ENCODE measurements at places on chromosomes 1 and 21. TPM values are rescaled to one million over a fixed set of nuclear protein-coding genes. Genes with fewer than 3 reads are reported as not detected.

GRCh38 chr21:45533846-45534635 is 8.2 kb downstream of the SLC19A1 start:
- DNase-seq, result no peak

Gene MLLT11
- 16.9 TPM for total RNA-seq

Gene NUDT4B
- total RNA-seq, result 23.1 TPM

- DNase-seq, result peak; percentile 54
These were observed 17.1 kb downstream of the EPHA2 start for GRCh38 chr1:16138772-16139221.

Gene PEAR1
- total RNA-seq, result 0.19 TPM

- no peak for DNase-seq
These were observed 25.9 kb downstream of the HSD3B2 start for GRCh38 chr1:119440721-119441307.

GRCh38 chr1:173112129-173112528 is 61.4 kb upstream of the TNFSF18 start:
- DNase-seq, result no peak

DNA sequence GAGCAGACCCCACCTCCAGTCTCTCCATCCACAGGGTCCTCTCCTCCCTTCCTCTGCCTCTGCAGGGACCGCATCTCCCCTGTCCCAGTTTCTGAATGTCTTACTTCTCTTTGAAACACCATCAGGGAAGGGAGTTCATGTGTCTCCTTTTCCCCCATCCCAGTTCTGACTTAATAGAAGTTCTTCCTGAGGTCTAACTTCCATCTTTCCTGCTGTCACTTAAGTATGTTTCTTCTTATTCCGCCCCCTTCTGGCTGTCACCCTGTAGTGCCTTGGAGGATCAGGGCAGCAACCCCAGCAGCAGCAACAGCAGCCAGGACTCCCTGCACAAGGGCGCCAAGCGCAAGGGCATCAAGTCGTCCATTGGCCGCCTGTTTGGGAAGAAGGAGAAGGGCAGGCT is 29.3 kb downstream of the MYOG start:
- DNase-seq, result no peak

Gene SYDE2
- total RNA-seq, result 1.0 TPM

GRCh38 chr21:17532292-17532691 is 19.4 kb downstream of the CXADR start:
- no peak for DNase-seq

GRCh38 chr1:17831597-17831996 is 76.5 kb downstream of the ACTL8 start:
- peak; percentile 43 for DNase-seq

DNA sequence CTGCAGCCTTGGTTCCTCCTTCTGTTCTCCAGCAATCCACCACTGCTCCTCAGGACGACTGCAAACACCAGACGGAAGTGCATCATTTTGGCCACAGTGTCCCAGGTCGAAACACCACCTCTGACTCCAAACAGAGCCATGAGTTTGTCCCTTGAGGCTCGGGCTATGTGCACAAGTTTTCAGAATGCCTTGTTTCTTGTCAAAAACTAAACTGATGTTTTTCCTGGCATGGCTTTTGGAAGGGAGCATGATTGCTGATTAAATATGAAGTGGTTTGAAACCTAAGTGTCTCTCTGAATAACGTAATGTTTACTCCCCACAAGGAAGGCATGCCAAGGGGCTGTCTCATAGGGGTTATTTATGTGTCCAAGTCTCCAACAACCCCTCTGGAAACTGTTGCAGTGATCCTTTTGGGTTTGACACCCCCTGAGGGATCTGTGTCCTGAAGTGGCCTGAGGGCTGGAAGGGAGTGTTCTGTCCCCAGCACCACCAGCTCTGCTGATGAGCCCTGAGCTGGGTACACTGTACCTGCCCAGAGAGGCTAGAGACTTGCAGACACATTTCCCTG is 132.7 kb downstream of the PLPP3 start:
- DNase-seq, result no peak
